ENCODE measurements at places on chromosomes 13 and 19.

- no peak for DNase-seq
Measured at GRCh38 chr13:75829830-75830229, 193.7 kb downstream of the LMO7 start.

GRCh38 chr13:101010100-101010499 lies 335.5 kb upstream of the TMTC4 start:
- DNase-seq: no peak

- DNase-seq: no peak
Measured at GRCh38 chr13:76229281-76229680, 593.2 kb downstream of the LMO7 start.

GRCh38 chr19:2554856-2555255 lies 78.9 kb downstream of the GADD45B start:
- DNase-seq: no peak

DNA sequence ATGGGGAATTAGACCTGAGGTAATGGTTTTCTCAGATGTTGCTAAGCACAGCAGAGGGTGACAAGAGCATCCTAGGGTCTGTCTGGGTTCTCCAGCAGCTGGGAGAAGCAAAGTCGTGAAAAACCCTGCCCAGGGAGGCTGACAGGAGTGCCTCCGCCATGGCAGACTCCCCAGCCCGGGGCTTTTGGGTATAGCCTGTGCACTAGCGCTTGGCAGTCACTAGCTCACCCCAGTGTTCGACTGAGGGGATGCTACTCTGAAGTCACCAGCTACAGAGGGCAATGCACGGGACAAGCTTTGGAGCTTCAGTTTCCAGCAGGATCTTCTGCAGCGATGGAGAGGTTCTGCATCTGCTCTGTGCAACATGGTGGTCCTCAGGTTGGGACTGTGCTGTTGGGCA lies 87.5 kb downstream of the ING1 start:
- no peak for DNase-seq

GRCh38 chr19:3984908-3985642 lies at the start of gene EEF2:
TSS of gene EEF2 (minus strand) at chr19:3985463. CDS start at chr19:3985380, 83 bp downstream.
- peak; percentile 91 for DNase-seq

- DNase-seq: no peak
Measured at GRCh38 chr19:39007096-39007495, 25.3 kb downstream of the FBXO27 start.

GRCh38 chr13:27483421-27483820 lies 33.1 kb upstream of the MTIF3 start:
- no peak for DNase-seq

All from HuH-7 (cell line).